GM23248 (cell line): ENCODE measurements at places on chromosomes 1 and 21. TPM values are rescaled to one million over a fixed set of nuclear protein-coding genes. Genes with fewer than 3 reads are reported as not detected.

DNA sequence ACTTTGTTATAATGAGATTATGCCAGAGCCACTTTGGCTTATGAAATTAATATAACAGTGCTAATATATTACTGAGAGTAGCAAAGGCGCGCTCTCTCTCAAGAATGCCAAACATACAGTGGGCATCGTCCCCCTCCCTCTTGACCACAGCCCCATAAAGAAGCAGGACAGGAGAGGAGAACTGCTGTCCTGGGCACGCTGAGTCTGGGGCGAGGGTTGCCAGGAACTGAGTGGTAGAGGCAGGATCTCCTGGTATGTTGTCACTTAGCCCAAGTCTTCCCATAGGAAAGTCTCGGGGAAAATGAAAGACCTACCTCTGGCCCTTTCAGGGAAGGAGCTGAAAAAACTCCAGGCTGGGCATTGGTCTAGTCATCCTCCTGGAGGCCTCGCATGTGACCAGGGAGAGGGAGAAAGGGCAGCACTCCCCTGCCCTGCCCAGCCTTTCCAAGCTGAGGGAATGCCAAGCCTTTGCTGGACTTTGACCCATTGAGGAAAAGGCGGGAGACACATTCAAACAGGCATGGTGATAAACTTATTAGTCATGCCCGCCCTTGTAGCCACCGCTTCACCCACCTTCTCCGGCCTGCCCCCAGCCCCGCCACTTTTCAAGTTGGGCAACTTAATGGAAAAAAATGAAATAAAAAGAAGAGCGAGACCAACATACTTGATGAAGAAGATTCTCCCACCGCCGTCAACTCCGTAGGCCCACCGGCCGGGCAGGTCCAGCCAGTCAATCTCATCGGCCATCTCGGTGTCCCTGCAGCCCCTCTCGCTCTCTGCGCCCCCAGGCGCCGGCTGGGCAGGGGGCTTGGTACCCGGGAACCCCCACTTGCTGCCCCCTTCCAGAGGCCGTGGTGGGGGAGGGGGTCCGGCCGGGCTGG lies 17.4 kb upstream of the PLEKHA6 start:
- no peaks in the 10 kb centered on the region for H3K36me3 ChIP-seq
- H3K4me3 ChIP-seq: peak overlapping the region; percentile 72
- peaks cover 61% of the 10 kb centered on the region for H3K27me3 ChIP-seq
- no peak overlapping the region for H3K27ac ChIP-seq
- DNase-seq: no peak

RIPPLY3 gene
- not detected in 2 replicates for total RNA-seq

- H3K4me3 ChIP-seq: no peak overlapping the region
- H3K36me3 ChIP-seq: no peaks in the 10 kb centered on the region
- no peak overlapping the region for H3K27ac ChIP-seq
- no peak for DNase-seq
- no peaks in the 10 kb centered on the region for H3K4me1 ChIP-seq
These were observed 1.8 kb upstream of the TTC34 start for GRCh38 chr1:2803086-2803930.

CALML6 gene
- total RNA-seq: 0.11 and 0.51 TPM in 2 replicates

CIART gene
- 1.8 and 3.4 TPM in 2 replicates for total RNA-seq
